ENCODE measurements at places on chromosomes 11 and 22. TPM values are rescaled to one million over a fixed set of nuclear protein-coding genes. Genes with fewer than 3 reads are reported as not detected.
A peak's percentile ranks its signal among the peaks of the same experiment; 100 is the strongest.

GRCh38 chr22:44026066-44026629 is 2.0 kb downstream of the PARVB start:
- DNase-seq, result no peak

Gene VEGFB
- 99.9 TPM for polyA plus RNA-seq

DNA sequence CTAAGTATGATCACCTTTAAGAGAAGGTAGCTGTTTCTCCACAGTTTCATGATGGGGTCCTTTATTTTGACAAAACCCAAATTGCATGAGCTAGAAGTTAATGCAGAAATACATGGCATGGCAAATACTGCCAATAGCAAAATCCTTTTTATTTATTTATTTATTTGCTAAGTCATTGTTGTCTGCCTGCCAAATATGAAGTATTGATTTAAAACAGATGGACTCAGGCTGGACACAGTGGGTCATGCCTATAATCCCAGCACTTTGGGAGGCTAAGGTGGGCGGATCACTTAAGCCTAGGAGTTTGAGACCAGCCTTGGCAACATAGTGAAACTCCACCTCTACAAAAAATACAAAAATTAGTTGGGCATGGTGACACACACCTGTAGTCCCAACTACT is 52.4 kb downstream of the LARGE2 start:
- no peak for DNase-seq

DNA sequence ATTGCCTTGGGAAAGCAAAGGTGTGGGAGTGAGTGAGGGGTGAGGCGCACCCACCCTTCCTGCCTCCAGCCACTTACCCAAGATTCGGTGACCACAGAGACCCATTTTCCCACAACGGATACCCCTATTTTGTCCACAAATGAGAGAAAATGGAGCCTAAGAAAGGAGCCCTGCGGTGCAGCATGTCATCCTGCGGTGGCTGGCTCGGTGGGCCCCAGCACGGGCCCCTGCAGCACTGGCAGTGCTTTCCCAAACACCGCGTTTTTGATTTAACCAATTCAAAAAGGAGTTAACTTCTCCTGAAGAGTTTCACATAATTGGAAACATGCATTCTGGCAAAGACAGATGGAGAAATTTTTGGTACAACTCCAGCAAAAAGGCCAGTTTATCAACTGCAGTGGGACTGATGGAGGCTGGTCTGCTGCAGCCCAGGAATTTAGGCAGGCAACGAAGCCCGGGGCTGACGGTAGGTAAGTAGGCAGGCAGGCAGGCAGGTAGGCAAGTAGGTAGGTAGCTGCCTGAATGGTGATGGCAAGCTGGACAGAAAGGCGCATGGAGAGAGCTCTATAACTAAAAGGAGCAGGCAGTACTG is 84.2 kb downstream of the FDX1 start:
- peak; percentile 69 for DNase-seq

DNA sequence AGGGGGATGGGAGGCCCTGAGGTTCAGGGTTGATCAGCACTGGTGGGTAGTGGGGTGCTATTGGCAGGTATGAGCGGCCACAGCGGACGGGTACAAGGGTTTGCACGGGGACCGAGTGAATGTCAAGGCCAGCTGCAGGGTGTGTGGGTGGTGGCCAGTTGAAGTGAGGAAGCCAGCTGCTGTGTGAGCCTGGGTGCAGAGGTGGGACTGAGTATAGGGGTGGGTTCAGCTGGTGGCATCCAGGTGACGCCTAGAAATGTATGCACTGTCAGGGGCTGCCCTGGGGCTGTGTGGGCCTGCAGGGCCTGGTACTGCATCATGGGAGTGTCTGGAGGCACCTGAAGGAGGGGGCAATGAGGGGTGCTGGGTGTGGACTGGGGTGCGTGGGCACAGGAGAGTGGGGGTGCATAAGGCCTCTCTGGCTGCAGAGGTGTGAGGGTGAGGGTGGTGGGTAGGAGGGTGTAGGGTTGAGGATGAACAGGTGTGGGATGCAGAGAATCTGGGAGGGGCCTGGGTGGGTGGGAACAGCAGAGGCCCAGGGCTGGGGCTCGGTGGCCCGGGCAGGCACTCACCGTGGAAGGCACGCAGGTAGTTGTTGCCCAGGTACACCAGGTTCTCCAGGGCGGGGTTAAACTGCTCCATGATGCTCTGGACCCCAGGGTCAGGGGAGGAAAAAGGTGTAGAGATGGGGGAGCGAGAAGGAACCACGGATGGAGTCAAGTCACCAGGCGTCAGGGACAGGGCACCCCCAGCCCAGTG is 1.7 kb downstream of the BAIAP2L2 start:
- no peak for DNase-seq

GRCh38 chr11:132228746-132229325 is 858.4 kb downstream of the NTM start:
- no peak for DNase-seq

DNA sequence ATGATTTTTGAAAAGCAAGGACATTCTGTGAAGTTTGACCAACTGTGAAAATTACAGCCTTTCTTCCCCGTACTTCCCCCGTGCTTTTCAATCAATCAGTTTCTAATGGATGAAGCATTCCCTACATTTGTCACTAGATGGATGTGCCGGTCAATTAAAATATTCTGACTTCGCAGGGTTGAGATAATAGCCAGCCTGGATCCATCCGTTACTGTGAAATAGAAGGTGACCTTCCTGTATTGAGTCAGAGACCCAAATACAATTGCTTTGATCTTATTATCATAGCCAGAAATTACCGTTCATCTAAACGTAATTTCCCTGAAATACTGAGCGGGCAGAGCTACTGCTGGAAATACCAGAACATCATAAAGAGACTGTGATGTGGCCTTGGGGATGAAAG is 21.1 kb upstream of the PARVB start:
- no peak for DNase-seq

Gene RELA
- 37.6 TPM for polyA plus RNA-seq

GRCh38 chr11:29280452-29280851 is 736.4 kb downstream of the KCNA4 start:
- no peak for DNase-seq

Gene METTL15
- 10.4 TPM for polyA plus RNA-seq

GRCh38 chr22:27207907-27208306 is 550.5 kb downstream of the MIAT start:
- DNase-seq, result no peak

DNA sequence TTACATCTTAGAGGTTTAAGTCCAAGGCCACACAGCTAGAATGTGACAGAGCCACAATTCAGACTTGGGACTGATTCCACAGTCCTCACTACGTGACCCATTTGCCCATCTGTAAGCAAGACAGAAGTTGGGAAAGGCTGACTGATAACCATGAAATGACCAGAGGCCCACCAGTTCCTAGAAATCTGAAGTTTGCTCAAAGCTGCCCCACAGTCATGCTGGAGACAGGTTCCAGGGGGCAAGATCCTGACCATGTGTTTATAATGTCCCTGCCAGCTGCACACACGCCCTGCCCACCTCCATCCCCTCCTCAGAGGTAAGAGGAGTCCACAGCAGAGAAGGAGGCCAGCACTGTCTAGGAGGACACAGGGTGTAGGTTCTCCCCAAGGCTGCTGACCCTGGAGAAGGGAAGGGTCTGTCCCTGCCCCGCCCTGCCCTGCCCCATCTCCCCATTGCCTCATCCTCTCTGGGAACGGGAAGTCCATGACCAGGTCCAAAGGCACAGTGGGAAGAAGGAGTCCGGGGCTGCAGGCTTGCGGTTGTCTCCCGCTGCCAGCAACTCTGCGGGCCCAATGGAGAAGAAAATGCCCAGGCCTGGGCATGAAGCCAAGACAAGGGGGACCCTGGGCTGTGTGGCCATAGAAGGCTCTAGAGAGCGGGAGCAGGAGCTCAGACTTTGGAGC is 11.9 kb upstream of the OAF start:
- DNase-seq, result no peak
